ENCODE measurements at places on chromosomes 5 and 9.
A peak's percentile ranks its signal among the peaks of the same experiment; 100 is the strongest.

DNA sequence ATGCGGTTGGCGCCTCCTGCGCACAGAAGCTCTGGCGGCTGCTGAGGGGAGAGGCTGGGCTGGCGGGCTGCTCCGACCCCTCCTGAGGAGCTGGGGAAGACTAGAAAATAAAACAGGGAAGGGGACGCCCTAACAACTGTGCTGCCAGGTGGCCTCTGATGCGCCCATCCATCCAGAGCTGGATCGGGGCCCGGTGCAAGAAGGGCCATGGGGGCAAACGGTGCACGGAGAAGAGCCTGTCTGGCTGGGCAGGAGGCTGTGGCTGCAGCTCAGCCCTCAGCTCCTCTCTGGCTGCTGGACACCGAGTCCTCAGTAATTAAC is 21.0 kb upstream of the MRNIP start:
- no peak for DNase-seq

GRCh38 chr5:76074487-76075065 is 8.6 kb upstream of the SV2C start:
- DNase-seq, result peak; percentile 23

DNA sequence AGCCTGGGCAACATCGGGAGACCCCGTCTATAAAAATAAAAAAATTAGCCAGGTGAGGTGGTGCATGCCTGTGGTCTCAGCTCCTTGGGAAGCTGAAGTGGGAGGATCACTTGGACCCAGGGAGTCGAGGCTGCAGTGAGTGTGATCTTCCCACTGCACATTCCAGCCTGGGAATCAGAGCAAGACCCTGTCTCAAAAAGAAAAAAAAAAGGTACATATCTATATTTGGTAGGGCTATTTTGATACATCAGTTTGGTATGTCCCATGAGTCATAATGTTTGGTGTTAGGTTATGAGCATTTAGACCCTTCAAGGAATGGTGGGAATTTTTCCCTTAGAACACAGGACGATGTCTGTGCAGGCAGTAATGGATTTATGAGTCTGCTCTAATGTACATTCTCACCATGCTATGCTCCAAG is 55.3 kb upstream of the POU4F3 start:
- DNase-seq, result no peak

GRCh38 chr5:79464695-79465332 is 49.1 kb downstream of the HOMER1 start:
- peak; percentile 32 for DNase-seq

DNA sequence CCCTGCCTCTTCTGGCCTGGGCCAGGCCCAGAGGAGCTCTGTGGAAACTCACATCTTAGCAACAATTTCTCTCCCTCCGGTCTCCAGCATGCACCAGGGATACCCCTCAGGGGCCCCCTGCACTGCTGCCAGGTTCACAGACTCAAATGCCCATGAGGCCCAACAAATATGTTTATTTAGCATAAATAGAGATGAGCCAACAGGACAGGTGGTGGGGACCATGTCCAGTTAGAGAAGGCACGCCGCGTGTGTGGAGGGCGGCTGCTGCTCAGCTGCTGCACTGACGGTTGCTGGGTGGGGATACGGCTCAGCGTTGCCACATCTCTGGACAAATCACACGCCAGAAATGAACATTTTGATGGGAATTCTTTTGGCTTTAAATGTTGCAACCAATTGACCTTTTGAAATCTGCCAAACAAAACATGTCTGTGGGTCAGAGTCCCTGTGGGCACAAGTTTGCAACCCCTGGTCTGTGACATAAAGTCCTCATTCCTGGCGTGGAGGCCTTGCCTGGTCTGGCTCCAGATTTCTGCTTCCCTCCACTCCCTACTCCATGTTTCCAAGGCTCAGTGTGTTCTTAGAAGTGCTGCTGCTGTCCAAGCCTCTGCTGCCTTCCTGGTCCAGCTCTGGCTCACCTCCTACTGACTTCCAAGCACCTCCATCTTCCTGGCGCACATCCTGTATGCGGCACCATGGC is 88.9 kb downstream of the AMBP start:
- DNase-seq, result no peak

DNA sequence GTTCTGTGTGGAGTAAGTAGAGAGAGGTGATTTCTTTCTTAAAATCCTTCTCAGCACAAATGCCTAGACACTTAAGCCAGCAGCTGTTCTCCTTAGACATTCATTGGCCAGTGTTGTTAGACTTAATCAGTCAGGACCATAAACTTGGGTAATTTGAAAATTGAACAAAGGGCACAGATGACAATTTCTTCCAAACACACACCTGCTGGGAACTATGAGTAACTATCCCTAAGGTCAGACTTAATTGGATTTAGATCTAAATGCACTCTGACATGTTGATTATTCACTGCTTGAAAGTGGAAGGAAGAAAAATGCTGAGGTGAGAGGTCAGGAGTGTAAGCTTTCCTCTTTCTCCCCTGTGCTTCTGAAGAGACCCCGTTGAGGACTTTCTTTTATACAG is 1083.7 kb upstream of the DMAC1 start:
- no peak for DNase-seq

DNA sequence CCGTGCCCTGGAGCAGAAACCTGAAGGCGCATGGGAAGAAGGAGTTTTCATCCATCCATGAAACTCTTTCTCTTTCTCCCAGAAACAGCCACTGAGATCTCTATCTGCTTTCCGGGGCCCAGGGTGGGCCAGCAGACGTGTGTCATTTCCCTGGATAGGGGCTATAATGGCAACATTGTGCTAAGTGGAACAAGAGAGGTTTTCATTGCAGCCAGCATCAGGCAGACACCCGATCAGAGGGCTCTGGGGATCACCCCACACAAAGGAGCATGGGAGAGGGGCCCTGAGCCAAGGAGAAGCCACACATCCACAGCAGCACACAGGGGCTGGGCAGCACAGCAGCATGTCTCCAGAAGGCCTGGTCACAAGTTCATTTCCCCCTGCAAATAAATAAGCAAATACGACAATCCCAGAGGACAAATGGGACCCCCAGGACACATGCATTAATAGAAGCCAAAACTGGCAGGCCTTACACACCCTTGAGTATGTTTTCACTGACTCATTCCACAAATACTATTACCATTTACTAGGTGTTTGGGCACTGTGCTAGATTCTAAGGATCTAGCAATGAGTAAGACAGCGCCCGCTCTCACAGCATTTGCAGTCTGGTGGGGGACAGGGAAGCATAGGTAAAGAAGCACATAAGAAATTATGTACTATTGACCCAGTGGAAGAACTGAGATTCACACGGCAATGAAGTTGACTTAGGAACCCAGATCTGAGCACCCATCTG is 4.3 kb upstream of the AFAP1L1 start:
- DNase-seq, result no peak

Data from HEK293T (cell line).